Endothelial cell of umbilical vein (primary cell): ENCODE measurements at places on chromosomes 7 and 10. TPM values are rescaled to one million over a fixed set of nuclear protein-coding genes. Genes with fewer than 3 reads are reported as not detected.

DNA sequence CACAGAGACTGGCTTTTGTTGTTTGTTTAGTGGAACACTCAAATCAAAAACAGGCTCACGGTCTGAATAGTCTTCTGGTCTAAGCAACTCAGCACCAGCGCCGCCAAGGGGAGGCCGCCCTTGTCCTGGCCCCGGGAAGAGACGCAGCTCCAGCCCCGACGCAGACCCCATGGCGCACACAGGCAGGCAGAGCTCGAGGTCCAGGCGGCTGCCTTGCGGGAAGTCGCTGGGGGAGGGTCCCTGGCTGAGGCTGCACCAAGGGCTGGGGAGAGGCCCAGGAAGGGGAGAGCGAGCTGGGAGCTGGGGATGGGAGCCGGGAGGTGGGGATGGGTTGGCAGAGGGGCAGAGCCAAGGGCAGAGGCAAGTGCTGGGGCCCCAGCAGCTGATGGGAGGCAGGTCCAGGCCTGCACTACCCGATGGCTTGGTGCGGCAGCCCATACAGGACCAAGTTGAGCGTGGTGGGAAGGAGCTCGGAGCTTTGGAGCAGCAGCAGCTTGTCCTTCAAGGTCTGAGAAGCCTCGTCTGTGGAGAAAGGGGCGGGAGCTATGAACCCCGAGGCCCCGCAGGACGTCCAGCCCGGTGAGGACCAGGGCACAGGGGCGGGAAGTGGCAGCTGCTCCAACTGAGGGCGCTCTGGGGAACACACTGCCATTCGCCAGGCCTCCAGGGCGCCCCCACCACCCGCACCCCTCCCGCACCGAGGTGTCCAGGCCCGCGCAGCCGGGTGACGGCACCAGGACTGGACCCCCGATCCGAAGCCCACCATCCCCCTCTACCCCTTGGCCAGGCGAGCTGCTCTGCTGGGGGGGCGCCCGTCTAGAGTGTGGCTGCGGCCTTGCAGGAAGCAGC, 22.7 kb upstream of the NKX6-2 start:
- H3K4me1 ChIP-seq: no peaks in the 10 kb centered on the region
- no peaks in the 10 kb centered on the region for H3K27me3 ChIP-seq
- no peaks in the 10 kb centered on the region for H3K36me3 ChIP-seq

DNA sequence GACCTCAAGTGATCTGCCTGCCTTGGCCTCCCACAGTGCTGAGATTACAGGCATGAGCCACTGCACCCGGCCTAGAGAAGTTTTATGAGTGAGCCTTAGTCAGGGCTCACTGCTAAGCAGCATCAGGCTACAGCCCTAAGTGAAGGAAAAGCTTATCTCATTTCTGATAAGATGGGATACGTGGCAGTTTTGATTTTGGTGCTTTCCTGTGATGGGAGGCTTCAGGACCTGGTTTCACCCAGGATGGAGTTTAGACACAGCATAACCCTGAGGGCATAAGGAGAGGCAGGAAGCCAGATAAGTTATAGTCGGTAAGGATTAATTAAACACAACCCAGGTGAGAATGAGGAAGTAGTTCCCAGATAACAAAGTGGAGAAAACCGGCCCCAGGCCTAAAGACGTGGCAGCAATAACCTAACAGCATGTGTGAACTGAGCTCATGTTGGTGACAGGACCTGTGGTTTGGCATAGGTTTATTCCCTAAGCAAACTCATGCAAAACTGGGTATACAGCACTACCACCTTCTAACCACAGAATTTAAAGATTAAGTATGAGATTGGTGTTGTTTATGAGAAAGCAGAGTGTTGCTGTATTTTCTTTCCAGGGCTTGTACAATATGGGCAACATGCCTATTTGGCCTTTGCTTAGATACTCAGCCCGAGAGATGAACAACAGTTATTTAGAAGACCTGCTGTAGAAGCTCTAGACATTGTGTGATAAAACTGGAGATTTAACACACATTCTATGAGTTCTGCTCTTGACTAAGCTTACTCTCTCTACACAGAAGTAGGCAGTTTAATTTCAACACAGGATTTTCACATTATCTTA, 119.4 kb downstream of the COL28A1 start:
- H3K27ac ChIP-seq: no peak overlapping the region
- H3K27me3 ChIP-seq: no peaks in the 10 kb centered on the region
- DNase-seq: no peak
- H3K4me1 ChIP-seq: no peaks in the 10 kb centered on the region
- H3K4me3 ChIP-seq: no peak overlapping the region

GRCh38 chr7:135599471-135599870, 41.8 kb downstream of the NUP205 start:
- H3K4me1 ChIP-seq: no peaks in the 10 kb centered on the region
- H3K4me3 ChIP-seq: no peak overlapping the region
- DNase-seq: no peak
- H3K36me3 ChIP-seq: peaks cover 5% of the 10 kb centered on the region
- no peaks in the 10 kb centered on the region for H3K27me3 ChIP-seq
- no peak overlapping the region for H3K27ac ChIP-seq

- DNase-seq: no peak
- no peaks in the 10 kb centered on the region for H3K4me1 ChIP-seq
- H3K4me3 ChIP-seq: no peak overlapping the region
- no peak overlapping the region for H3K27ac ChIP-seq
- no peaks in the 10 kb centered on the region for H3K36me3 ChIP-seq
Observed at GRCh38 chr7:153564391-153564790, 487.8 kb upstream of the DPP6 start.

- no peaks in the 10 kb centered on the region for H3K36me3 ChIP-seq
- H3K27ac ChIP-seq: no peak overlapping the region
- H3K4me1 ChIP-seq: no peaks in the 10 kb centered on the region
- H3K4me3 ChIP-seq: no peak overlapping the region
- no peak for DNase-seq
Observed at GRCh38 chr7:64892116-64892515, 11.0 kb upstream of the ZNF273 start.

- no peak for DNase-seq
- no peaks in the 10 kb centered on the region for H3K4me1 ChIP-seq
- no peak overlapping the region for H3K27ac ChIP-seq
- H3K27me3 ChIP-seq: peaks cover 5% of the 10 kb centered on the region
- H3K36me3 ChIP-seq: no peaks in the 10 kb centered on the region
Observed at GRCh38 chr10:93799155-93799708, 41.5 kb downstream of the LGI1 start.

DNA sequence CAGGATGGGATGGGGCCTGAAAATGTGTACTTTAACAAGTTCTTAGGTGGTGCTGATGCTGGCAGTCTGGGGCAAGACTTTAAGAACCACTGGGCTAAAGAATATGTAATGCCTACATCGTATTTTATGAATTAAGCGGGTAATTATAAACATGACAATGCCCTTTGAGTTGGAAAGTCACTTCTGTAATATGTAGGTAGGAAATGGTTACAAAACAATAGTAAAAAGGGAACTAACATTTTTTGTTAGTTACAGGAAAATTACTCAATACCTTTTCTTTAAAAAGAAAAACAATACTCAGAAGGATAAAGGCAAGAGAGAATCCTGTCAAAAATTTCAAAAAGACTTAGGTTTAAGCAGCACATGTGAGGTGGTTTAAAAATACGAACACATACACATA, 48.3 kb upstream of the STEAP4 start:
- no peak overlapping the region for H3K4me3 ChIP-seq
- no peaks in the 10 kb centered on the region for H3K36me3 ChIP-seq
- H3K27me3 ChIP-seq: peaks cover 2% of the 10 kb centered on the region
- H3K4me1 ChIP-seq: no peaks in the 10 kb centered on the region
- no peak overlapping the region for H3K27ac ChIP-seq

GRCh38 chr10:70827086-70827757, 11.5 kb downstream of the SGPL1 start:
- H3K4me1 ChIP-seq: peaks cover 14% of the 10 kb centered on the region
- DNase-seq: no peak
- no peak overlapping the region for H3K4me3 ChIP-seq
- no peak overlapping the region for H3K27ac ChIP-seq
- no peaks in the 10 kb centered on the region for H3K27me3 ChIP-seq

- H3K27ac ChIP-seq: no peak overlapping the region
- H3K4me3 ChIP-seq: no peak overlapping the region
- peaks cover 8% of the 10 kb centered on the region for H3K4me1 ChIP-seq
- no peak for DNase-seq
Observed at GRCh38 chr10:45370202-45370955, 3.6 kb upstream of the ALOX5 start.

GRCh38 chr10:114073395-114074186, 29.9 kb downstream of the ADRB1 start:
- no peaks in the 10 kb centered on the region for H3K4me1 ChIP-seq
- no peak for DNase-seq
- H3K36me3 ChIP-seq: no peaks in the 10 kb centered on the region
- no peak overlapping the region for H3K27ac ChIP-seq
- H3K4me3 ChIP-seq: no peak overlapping the region

The IKZF1 gene
- total RNA-seq: 0.20 TPM in 1 of 2 replicates, not detected in the other

The INHBA gene
- total RNA-seq: 23.2 and 32.3 TPM in 2 replicates

The GPR158 gene
- not detected in 2 replicates for total RNA-seq
